Gastrocnemius medialis (tissue), 4 donors: ENCODE measurements at places on chromosomes 13 and 19. TPM values are rescaled to one million over a fixed set of nuclear protein-coding genes. Genes with fewer than 3 reads are reported as not detected.

DIAPH3 gene
- total RNA-seq, result 0.13 TPM

LIM2 gene
- not detected for total RNA-seq

DHDH gene
- not detected for total RNA-seq

EID2B gene
- 6.5 TPM for total RNA-seq

UBE2L5 gene
- total RNA-seq, result not detected

FRY gene
- total RNA-seq, result 26.9 TPM

ATP4B gene
- not detected for total RNA-seq

CYP2S1 gene
- total RNA-seq, result 0.31 TPM

PEX11G gene
- 1.1 TPM for total RNA-seq

ENOX1 gene
- total RNA-seq, result 1.1 TPM

CDC42EP5 gene
- total RNA-seq, result 4.2 TPM

RELB gene
- 8.4 TPM for total RNA-seq

OPA3 gene
- total RNA-seq, result 32.5 TPM

CNN1 gene
- 2.8 TPM for total RNA-seq

GJA3 gene
- not detected for total RNA-seq

ZNF506 gene
- 18.7 TPM for total RNA-seq

PCSK4 gene
- 0.41 TPM for total RNA-seq

ANGPTL8 gene
- total RNA-seq, result 0.47 TPM
